Left colon (tissue), 2 donors: ENCODE measurements at places on chromosomes 6 and 20.

DNA sequence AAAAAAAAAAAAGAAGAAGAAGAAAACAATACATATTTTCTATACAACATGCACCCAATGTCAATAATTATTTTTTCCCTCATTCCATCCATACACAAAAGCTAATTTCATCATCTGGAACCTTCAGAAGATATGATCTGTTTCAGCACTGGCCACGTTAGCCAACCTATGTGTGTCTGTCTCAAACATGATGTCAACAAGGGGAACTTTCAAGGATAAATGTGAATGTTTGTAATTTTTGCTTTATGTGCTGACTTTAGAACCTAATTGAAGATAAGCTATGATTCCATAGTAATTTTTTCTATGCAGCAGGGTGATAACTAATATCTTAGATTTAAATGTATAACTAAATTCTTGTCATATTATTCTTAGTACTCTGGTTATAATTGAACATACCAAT lies 37.9 kb downstream of the IPCEF1 start:
- no peak for DNase-seq

DNA sequence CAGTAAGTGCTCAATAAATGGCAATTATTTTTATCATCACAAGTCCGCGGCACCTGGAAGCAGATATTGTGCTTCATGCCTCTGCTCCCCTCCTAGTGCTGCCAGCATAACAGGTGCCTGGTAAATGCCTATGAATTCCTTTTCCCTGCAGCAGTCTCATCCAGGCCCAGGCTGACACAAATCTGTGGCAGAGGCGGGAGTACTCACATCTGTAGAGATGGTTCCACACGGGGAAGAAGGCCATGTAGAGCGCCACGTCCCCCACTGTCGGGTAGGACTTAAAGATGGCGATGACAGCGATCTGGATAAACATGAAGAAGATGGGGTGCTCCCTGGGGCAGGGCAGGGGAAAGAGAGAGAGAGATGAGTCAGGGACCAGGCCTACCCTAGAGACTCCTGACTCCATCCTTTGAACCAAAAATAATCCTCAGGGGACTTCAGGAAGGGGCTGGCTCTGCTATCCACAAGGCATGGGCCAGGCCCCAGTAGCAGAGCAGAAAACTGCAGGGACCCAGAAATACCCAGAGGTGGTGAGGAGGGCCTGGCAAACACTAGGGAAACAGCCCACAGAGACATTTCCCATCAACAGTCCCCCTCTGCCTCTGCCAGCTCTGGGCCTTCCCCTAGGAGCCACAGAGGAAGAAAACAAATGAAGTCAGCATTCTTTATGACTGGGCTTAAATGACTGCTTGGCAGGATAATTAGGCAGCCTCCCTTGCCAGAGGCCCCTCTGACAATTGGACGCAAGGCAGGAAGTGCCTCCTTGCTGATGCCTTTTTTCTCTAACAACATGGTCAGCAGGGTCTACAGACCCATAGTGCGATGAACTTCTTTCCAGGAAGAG lies 23.0 kb downstream of the MAP1LC3A start:
- DNase-seq = no peak

GRCh38 chr20:36848078-36848660 lies 27.8 kb upstream of the TLDC2 start:
- peak; percentile 67 for DNase-seq

DNA sequence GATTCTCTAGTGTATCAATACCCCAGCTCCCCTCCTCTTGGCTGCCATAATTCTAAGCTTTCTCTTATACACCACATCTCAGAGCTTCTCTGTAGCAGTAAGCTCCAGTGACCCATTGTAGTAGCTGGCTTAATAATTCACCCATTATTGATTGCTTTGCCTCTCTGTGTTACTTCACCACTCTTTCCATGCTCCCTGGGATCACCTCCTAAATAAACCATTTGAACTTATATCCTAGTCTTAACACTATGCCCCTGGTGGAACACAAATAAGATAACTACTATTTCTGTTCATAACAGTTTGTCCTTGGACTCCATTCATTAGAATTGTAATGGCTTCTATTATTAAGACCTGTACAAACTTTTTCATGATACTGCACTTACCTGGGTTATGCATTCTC lies 758.9 kb downstream of the KIF16B start:
- DNase-seq = no peak

- DNase-seq = no peak
Measured at GRCh38 chr6:117795234-117795633, 111.8 kb upstream of the SLC35F1 start.

- DNase-seq = no peak
Measured at GRCh38 chr6:105428342-105428957, 25.6 kb upstream of the PREP start.

GRCh38 chr20:62285151-62285550 lies 17.6 kb upstream of the ADRM1 start:
- no peak for DNase-seq

- no peak for DNase-seq
Measured at GRCh38 chr6:170448751-170449630, 104.1 kb downstream of the PSMB1 start.

DNA sequence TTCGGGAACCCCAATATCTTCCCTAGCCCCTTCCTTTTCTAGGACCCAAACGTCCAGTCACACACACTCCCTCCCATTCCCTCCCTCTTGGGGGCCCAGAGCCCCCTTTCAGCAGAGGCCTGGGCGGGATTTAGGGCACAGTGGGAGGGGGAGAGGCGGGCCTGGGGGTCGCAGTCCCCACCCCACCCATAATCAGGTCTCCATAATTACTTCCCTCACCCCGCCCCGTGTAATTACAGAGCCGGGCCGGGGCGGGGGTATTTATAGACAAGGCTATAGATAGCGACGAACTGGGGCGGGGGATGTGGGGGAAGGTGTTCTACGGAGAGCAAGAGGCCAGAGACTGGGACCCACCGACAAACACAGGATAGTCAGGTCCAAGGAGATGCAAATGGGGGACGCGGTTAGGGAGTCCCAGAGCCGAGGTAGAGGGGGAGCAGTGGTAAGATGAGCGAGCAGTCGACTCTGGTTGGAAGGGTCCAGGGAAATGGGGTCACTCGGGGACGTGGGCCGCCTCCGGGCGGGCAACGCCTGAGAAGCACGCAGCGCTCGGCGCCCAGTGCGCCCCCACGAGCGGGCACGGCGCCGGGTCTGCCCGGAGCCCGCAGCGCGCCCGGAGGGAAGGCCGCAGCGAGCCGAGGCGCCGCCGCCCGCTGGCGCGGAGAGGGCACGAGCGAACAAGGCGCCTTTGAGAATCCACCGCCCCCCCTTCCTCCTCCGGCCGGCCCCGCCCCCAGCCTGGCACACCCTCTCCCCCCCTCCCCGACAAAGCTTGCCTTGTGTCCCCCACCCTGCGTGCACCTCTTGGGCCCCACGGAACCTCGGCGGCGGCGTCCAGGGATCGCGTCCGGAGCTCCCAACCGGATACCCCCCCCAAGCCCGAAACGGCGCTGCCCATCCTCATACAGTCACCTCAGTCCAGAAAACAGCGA lies 670 bp upstream of the COL11A2 start:
- DNase-seq = peak; percentile 43

GRCh38 chr6:558959-559358 lies 97.9 kb downstream of the HUS1B start:
- no peak for DNase-seq

DNA sequence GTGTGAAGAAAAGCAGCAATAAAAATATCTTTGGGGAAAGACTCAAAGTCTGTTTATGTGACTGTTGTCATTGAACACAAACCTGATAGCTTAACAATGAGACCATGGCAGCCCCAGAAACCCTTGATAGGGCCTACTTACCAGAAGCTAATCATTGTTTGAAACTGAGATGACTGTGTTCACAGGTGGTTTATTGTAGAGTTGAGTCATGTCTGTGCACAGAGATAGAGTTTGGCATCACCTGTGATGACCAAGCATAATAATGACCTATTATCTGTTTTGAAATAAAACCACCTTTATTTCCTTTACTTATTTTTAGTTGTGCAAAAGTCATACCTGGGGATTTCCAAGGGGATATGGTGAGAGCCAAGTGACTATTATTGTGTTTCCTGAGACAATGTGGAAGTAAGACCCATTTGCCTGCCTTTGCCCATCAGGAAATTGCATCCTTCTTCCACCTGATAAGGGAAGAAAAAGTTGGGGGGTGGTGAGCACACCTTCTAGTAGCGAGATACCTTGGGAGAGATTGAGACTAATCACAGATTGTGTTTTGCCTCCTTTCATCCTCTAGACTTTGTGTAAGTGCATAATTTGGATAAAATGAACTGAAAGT lies 456.9 kb upstream of the JAG1 start:
- DNase-seq = no peak

DNA sequence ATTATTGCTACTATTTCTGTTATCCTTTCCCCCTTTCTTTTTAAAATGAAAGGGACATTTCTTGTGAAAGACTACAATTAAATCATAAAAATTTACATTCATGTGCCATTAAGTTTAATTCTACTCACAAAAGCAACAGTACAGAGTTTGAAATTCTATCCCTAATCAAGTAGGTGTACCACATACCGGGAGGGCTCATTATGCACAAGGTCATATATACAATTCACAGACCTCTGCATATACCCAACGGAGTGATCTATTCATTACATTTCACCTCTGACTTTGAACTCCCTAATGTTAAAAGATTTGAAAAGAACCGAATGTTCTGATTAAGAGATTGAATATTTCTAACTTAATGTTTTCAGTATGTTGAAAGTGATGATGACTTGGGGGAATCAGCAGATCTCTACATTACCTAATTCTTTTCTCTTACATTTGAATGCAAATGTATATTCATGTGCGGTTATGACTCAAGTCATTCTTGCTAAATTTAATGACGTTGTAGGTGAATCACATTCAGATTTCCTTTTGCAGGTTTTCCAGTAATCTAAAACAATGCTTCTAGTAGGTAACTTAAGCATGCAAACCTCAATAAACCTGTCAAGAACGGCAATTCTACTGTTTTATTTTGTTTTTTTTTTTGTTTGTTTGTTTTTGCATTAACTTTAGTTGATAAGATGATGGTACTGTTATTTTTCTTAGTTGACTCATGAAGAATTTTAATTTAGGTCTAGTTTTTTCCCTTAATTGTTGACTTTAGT lies 7.3 kb downstream of the EYA4 start:
- DNase-seq = no peak

- DNase-seq = no peak
Measured at GRCh38 chr6:113488812-113489685, 368.1 kb upstream of the MARCKS start.

GRCh38 chr20:47799116-47799715 lies 13.9 kb upstream of the SULF2 start:
- DNase-seq = no peak

DNA sequence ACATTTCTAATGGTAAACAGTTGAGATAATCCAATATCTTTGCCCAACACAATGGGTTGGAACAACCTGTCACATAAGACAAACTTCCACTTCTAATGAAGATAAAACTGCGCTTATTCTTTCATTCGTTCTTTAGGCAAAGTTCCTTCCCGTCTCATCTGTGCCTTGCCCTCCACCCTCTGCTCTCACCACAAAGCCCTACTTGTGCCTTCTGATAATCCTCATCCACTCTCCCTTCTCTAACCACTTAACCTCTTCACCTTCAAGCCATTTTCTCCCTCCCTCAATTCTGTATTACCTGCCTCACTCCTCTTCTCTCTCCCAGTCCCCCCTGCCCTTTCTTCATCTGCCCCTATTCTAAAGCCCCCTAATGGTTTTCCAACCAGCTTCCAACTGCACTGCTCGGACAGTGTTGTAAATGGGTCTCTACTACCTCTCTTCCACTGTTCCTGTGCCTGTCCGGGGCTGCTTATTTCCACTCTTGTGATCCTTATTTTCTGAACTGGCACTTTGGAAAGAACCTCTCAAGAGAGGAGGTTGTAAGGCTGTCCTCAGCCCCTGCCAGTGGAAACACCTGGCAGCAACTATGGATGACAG lies 62.9 kb upstream of the MYB start:
- no peak for DNase-seq

DNA sequence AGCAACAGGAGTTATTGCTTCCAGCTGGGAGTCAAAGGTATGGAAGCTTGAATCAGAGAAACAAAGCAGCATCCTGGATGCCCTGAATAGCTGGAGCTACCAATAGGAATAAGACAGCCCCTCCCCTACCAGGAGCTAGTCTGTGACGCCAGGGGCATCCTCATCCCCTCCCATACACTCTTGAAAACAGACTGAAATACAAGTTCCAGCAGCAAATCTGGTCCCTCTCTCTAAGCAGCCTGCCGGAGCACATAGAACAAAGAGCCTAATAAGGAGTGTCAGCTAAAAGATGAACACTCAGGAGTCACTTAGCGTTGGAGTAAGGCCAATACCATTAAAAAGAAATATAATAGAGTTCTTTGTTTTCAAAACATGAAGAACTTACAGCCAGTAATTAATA lies 25.6 kb downstream of the FILIP1 start:
- DNase-seq = no peak

DNA sequence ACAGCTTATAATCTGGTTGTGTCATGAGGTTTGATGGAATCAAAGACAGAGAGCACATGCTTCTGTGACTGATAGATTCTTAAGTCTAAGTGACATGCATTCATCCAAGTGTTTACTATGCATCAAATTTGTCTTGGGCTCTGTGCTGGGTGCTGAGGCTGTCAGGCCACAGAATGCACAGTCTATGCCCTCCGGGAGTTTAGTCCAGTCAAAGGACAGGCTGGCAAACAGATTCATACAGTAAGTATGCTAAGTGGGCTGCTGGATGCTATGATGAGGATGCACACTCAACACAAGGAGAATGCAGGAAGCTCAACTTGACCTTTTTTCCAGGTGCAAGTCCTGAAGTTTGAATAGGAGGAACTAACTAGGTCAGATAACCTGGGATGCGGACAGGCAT lies 146.7 kb downstream of the UST start:
- no peak for DNase-seq

DNA sequence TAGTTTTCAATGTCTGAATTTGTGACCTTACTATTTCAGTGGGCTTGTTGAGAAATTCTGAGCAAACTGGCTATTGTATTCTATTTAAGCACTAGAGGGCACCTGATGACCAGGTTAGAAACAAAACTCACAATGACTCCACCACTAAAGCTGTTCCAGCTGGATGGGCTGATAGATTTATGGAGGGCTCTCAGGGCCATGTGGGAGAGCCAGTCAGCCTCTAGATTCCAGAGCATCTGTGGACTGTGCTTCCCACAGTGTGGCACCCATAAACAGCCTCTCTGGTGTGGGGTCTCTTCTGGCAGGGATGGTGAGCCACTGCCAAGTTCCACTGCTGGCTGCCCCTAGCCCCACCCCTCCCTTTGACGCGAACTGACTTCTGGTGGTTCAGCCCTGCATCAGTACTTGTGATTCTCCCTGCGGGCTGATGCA lies 29.2 kb downstream of the C6orf58 start:
- no peak for DNase-seq

DNA sequence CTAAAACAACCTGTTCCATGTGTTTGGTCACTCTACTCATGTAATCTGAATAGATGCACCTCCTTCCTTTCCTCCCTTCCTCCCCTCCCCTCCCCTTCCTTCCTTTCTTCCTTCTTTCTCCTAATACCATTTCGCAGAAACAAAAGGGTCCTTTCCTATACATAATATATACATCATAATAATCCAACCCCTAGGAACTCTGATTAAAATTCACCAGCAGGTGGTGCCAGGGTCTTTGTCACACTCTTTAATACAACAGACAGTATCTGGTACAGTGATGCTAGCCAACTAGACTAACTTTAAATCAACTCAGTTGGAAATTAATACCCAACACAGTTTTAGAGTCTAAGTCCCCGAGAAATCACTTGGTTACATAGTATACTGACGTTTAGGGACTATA lies 181.2 kb upstream of the SHLD1 start:
- peak; percentile 47 for DNase-seq

- no peak for DNase-seq
Measured at GRCh38 chr6:101936516-101936915, 543.0 kb downstream of the GRIK2 start.
